Kidney tubule cell (primary cell): ENCODE measurements at places on chromosomes 5 and 9.
A peak's percentile ranks its signal among the peaks of the same experiment; 100 is the strongest.

- DNase-seq = no peak
Observed at GRCh38 chr9:86892576-86892975, 54.7 kb downstream of the GAS1 start.

GRCh38 chr9:129398961-129399633 is 221.0 kb upstream of the IER5L start:
- no peak for DNase-seq

DNA sequence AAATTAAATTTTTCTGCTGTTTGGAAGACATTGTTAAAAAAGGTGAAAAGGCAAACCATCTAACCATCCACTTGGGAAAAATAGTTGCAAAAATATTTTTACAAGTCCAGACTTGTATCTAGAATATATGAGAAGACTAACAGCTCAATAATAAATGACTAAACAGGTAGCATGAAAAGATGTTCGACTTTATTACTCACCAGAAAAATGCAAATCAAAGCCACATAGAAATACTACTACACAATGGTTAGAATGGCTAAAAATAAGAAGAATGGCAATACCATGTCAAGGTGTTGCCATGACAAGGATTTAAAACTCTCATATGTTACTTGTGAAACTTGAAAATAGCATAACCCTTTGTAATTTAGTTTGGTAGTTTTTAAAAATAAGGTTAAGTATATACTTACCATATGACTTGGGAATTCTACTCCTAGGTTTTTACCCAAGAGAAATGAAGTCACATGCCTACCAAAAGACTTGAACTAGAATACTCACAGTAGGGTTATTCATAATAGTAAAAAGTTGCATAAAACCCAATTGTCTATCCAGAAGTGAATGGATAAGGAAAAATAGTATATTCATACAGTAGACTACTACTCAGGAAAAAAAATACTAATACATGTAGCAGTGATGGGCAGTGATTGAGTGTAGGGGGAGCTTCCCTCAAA is 93.8 kb downstream of the VPS13A start:
- DNase-seq = no peak

DNA sequence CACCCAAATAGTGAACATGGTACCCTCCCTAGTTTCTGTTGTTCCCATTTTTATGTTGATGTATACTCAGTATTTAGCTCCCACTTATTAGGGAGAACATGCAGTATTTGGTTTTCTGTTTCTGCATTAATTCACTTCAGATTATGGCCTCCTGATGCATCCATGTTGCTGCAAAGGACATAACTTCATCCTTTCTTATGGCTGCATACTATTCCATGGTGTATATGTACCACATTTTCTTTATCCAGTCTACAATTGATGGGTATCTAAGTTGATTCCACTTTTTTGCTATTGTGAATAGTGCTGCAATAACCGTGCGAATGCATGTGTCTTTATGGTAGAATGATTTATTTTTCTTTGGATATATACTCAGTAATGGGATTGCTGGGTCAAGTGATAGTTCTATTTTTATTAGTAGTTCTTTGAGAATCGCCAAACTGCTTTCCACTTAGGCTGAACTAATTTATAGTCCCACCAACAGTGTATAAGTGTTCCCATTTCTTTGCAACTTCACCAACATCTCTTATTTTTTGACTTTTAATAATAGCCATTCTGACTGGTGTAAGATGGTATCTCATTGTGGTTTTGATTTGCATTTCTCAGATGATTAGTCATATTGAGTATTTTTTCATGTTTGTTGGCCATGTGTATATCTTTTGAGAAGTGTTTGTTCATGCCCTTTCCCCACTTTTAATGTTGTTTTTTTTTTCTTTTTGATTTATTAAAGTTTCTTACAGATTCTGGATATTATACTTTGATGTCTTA is 79.6 kb downstream of the SMIM15 start:
- no peak for DNase-seq

- peak; percentile 63 for DNase-seq
Observed at GRCh38 chr9:33250458-33250995, 10.6 kb downstream of the SPINK4 start.

- no peak for DNase-seq
Observed at GRCh38 chr5:119347991-119348390, 7.8 kb upstream of the TNFAIP8 start.

- DNase-seq = no peak
Observed at GRCh38 chr5:170753311-170753710, 30.2 kb upstream of the GABRP start.

DNA sequence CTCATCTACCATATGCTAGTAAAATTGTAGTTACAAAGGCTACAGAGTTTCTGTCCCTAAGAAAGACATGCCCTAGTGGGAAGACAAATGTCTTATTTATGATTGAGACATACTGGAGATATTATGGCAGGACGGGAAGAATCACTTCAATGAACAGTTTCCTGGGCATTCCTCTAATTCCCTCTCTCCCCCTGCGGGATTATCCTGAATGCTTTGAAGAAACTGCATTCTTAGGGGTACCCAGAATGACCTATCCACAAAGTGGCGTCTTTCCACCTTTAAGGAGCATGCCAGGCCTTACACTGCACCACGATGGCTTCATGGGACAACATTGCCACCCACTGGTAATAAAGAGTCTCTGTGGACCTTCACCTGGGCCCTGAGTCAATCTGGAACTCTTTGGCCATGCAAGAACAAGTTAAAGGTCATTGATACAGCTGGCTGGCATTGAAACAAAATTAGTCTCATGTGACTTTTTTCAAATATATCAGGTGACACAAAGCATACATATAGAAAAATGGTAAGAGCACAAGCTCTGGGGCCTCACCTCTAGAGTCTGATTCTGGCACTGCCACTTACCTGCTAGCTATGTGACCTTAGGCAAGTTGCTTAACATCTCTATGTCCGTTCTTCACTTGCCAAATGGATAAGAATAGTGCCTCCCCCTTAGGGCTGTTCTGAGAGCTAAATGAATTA is 32.0 kb downstream of the ANKRD55 start:
- peak; percentile 83 for DNase-seq

- no peak for DNase-seq
Observed at GRCh38 chr9:38686933-38687332, 33.0 kb downstream of the FAM240B start.

GRCh38 chr9:126877418-126877817 is 17.0 kb downstream of the ZBTB34 start:
- DNase-seq = no peak

DNA sequence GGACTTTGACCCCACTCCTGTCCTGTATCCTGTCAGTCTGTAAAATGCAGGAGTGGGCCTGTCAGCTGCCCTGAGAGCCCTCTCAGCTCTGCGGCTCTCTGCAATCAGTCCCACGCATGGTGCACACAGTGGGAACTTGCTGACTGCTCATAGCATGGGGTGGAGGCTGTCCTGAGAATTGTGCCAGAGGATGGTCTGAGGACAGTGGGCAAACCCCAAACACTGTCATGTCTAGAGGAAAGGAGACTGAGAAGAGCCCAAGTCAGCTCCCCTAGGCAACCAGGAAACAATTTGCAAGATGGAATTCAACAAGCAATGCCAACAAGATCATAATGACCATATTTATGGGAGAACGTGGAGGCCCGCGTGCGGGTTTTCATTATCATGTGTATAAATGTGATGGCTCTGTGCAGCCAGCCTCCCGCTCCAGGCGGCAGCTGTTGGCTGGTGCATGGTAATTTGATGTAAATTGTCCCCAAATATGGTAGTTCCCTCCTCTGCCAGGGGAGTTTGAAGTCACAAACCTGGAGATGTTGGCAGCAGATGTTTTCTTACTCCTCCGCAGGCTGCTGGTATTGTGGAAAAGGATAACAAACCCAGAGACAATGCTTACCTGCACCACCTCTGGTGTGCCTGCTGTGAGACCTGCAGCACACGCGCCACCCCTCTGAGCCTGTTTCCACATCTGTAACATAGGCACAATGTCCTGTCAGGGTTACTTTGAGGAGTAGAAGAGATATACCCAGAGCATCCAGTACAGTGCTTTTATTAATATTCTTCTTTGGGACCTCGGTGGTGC is 39.8 kb upstream of the ALDH1B1 start:
- DNase-seq = no peak

DNA sequence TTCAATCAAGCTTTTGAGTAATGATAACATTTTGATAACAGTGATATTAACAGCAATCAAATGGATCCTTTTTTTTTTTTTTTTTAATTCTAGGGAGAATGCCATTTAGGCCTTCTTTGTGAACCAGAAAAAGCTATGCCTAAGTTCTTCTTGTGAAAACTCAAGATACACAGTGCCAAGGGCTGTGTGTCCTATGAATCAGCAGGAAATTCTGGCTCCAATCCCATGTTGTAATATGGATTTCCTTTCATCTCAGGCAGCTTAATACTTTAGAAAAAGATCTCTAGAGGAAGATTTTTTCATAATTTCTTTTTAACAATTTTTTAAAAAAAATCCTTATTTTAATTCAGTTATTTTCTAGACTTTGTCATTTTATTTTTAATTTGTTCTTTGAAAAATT is 96.1 kb downstream of the NUDT12 start:
- peak; percentile 28 for DNase-seq

DNA sequence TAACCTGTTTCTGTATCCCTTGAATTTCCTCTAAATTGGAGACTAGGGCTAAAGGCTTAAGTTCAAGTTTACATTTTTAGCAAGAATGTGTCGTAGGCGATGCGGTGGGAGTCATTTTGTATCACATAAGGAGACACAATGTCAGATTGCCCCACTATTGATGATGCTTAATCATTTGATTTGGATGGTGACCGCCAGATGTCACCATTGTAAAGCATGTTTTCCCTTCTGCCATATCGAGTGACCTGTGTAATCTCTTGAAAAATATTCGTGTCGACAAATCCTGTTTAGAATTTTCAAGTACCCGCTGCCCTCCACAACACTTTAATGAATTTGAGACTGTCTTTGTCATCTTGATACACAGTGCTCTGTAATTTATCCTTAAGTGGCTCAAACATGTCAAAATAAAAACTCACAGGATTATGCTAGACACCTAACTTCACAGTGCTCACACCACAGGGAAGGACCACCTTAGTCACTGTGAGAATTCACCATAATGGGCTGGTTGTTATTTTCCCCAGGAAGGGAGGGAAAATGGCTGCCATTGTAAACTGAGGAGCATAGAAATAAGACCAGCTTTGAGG is 34.5 kb upstream of the SLC46A2 start:
- DNase-seq = peak; percentile 35

GRCh38 chr9:82404881-82405280 is 416.3 kb downstream of the SPATA31D1 start:
- DNase-seq = no peak

DNA sequence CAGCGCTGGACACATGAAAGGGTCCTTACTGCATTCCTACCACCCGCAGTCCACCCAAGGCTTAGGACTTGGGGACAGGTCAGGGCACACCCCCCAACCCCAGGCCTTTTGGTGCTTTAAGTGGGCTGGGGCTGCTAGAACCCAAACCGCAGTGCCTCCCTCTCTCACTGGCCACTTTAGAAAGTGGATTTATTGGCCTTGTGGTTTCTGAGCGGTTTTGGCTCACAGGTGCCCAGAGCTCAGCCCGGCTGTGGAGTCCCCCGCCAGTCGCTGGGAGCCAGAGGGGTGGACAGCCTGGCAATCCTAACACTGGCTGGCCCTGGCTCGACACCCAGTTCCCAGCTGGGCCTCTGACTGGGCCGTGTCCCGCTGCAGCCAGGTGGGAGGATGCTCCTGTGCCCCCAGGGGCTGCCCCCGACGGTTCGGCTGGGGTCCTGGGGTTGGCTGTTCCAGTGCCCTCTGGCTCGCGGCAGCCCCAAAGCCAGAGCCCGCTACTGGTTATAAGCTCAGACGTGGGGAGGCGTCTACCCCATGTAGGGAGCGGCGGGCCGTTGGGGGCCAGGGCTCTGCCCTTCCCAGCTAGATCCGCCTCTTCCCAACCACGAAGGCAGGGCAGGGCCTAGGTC is 65.2 kb upstream of the RNU6ATAC start:
- no peak for DNase-seq

GRCh38 chr9:27801545-27801944 is 228.3 kb upstream of the C9orf72 start:
- DNase-seq = no peak

DNA sequence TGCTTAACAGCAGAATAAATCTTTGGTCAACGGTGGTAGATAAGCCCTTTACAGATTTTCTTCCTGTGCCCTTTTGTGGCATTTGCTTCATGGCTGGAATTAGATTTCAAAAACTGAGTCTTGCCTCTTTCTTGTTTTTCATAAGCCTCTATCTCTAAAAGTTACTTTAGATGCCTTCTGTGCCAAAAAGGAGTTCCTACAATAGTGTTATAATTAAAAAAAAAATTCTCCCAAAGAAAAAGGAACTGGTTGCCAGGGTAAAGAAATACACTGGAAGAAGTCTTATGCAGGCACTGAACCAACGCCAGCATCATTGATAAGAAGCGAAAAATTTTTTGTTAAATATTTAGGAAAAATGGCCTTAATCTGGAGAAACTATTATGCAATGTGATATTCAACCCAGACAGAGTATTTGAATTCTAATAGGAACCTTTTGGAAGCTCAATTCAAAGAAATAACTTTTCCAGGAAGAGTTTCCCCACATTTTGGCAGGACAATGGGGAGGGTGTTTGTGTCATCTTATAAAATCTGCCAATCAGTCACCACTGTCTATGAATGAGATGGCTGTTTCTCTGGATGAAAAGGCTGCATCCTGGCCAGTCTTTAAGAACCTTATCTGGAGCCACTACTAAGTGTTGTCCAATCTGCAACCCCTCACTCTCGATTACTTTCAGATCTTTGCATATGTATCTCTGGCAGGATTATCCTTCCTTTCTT is 608.1 kb downstream of the PDE4D start:
- DNase-seq = no peak

DNA sequence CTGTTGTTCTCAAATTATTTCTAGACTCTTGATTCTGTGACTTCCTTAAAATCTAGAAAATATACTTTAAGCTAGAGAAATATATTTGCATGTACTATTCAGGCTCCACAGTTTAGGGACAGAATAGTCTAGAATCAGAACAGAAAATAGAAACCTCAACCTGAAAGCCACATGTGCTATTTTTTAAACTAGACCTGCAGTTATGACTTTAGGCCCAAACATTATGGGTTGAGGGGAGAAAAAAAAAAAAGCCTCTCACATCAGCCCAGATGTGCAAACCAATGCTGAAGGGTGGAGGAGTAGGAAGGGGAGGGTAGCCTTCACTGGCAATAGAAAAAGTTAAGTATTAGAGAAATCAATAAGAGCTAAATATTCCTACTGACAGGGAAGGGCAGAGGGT is 35.7 kb downstream of the ELL2 start:
- DNase-seq = no peak

DNA sequence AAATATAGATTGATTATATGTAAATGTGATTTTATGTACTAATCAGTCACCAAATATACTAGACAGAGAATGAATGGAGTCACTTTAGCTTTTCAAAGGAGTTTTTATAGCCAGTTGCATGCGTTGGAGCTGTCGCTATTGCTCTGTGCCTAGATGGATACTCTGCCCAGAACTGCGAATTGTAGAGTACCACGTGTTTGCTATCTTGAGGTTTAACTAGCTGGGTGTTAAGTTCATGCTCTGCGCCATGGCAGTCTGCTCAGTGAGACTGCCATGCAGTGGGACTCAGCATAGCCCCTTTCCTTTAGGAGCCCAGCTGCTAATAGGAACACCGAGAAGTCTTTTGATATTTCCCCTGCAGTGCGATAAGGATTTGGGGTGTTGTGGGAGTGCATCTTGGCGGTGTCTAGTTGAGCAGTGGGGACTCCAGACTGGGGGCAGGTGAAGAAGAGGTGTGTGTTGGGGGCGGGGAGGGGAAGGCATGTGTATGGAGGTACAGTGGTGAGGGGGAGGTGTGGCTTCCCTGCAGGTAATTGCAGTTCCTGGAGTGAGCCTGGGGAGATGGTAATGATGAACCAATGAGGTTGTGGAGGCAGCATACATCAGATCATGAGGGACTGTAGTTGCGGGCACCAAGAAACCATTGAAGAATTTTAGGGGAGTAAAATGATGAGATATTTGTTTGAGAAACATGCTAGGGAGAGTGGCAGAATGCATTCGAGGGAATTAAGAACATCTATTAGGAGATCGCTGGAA is 118.9 kb downstream of the TRIO start:
- DNase-seq = no peak
